ENCODE measurements at places on chromosomes 6 and 20.

- no peak for DNase-seq
These were observed 85.4 kb upstream of the GTSF1L start for GRCh38 chr20:43812216-43812615.

GRCh38 chr6:142343938-142344337, 42.1 kb downstream of the ADGRG6 start:
- DNase-seq: no peak

DNA sequence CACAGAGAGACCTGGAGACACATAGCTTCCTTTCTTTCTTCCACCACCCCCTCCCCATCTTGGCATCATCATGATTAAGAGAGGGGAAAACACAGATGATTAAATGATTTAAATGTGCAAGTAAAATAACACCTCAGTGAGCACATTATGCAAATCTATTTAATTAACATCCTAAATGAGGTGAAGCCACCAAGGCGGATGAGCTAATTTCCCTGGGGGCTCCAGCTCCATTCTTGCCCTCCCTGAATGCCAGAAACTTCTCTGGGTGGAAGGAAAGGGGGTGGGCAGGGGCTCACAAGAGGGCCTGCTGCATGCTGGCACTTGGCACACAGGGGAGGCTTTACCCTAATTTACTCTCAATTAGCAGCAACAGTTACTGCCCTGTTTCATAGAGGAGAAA, 32.5 kb upstream of the TGM2 start:
- DNase-seq: no peak

GRCh38 chr6:149364557-149364956, 35.5 kb upstream of the SUMO4 start:
- DNase-seq: no peak

DNA sequence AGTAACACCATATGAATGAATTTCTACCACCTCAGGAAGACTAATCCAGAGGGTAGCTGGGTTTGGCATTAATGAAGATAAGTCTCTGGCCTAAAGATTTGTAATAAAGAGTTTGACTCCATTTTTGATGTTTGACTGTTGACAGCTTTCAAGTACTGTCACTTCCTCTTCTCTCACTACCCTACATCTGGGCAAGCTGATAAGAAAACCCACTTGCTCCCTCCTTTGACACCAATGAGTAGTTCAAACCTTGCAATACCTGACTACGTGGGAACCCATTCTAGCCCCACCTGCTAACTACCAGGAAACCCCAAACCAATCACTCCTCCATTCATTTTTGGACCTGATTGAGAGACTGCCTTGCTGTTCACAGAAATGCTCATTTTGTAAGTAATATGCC, 621.5 kb downstream of the TENT5A start:
- no peak for DNase-seq

- no peak for DNase-seq
These were observed 708.8 kb downstream of the DHX35 start for GRCh38 chr20:39670988-39671387.

GRCh38 chr6:47335466-47335865, 25.8 kb upstream of the TNFRSF21 start:
- no peak for DNase-seq

DNA sequence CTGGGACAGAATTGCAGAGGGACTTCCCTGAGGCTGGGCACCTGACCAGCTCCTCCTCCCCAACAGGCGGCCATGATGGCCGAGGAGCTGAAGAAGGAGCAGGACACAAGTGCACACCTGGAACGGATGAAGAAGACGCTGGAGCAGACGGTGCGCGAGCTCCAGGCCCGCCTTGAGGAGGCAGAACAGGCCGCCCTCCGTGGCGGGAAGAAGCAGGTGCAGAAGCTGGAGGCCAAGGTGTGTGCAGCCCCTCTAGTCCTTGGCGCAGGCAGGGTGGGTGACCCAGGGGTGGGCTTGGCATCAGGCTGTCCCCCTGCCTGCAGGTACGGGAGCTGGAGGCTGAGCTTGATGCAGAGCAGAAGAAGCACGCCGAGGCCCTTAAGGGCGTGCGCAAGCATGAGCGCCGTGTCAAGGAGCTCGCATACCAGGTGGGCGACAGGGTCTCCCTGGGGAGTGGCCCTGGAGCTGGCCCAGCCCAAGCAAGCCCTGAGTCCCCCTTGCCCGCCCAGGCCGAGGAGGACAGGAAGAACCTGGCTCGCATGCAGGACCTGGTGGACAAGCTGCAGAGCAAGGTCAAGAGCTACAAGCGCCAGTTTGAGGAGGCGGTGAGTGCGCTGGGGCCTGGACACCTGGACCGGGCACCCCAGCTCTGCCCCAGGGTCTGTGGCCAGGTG, 45.4 kb downstream of the MYH7B start:
- no peak for DNase-seq
